ENCODE measurements at places on chromosomes 2 and 18. TPM values are rescaled to one million over a fixed set of nuclear protein-coding genes. Genes with fewer than 3 reads are reported as not detected.

SCN3A gene
- total RNA-seq = not detected

HOXD13 gene
- 0.27 TPM for total RNA-seq

GAL3ST2 gene
- 0.42 TPM for total RNA-seq

TDRD15 gene
- total RNA-seq = not detected

CAPN14 gene
- total RNA-seq = 0.03 TPM

CHRND gene
- total RNA-seq = not detected

GKN1 gene
- 0.56 TPM for total RNA-seq

MOCOS gene
- total RNA-seq = 2.7 TPM

BOLL gene
- not detected for total RNA-seq

COL6A3 gene
- total RNA-seq = 0.37 TPM

SERPINB5 gene
- total RNA-seq = 0.11 TPM

RPIA gene
- total RNA-seq = 27.1 TPM

AP1S3 gene
- 32.8 TPM for total RNA-seq

MCEE gene
- total RNA-seq = 13.5 TPM

CFAP65 gene
- total RNA-seq = 0.48 TPM

NGEF gene
- 20.3 TPM for total RNA-seq

IL36G gene
- total RNA-seq = not detected

WIPF1 gene
- 25.2 TPM for total RNA-seq

REG3A gene
- not detected for total RNA-seq

SLC9A2 gene
- total RNA-seq = 2.8 TPM

ZEB2 gene
- 7.8 TPM for total RNA-seq

SRD5A2 gene
- total RNA-seq = 0.03 TPM

MAP3K19 gene
- total RNA-seq = not detected

PLEK gene
- total RNA-seq = not detected

CCBE1 gene
- total RNA-seq = 15.7 TPM

GPR35 gene
- 0.50 TPM for total RNA-seq

ELOA2 gene
- total RNA-seq = not detected

CCDC74B gene
- total RNA-seq = 6.4 TPM

FAM161A gene
- 6.9 TPM for total RNA-seq

IL18R1 gene
- total RNA-seq = 1.0 TPM

POTEI gene
- total RNA-seq = not detected

FOXI3 gene
- not detected for total RNA-seq

LHCGR gene
- not detected for total RNA-seq

MERTK gene
- total RNA-seq = 1.9 TPM

XRCC5 gene
- total RNA-seq = 179 TPM

GALNT14 gene
- total RNA-seq = 47.8 TPM

SLC5A6 gene
- 62.9 TPM for total RNA-seq

Data from A549 treated with Mapracorat at 1 μM for 4 hours (cell line).